ENCODE measurements at places on chromosomes 2 and 18. TPM values are rescaled to one million over a fixed set of nuclear protein-coding genes. Genes with fewer than 3 reads are reported as not detected.

- no peak for DNase-seq
Measured at GRCh38 chr2:233976690-233977294, 59.6 kb downstream of the TRPM8 start.

GRCh38 chr2:30705711-30706533, 101.3 kb downstream of the CAPN13 start:
- no peak for DNase-seq

GRCh38 chr2:180542511-180542910, 437.9 kb upstream of the UBE2E3 start:
- no peak for DNase-seq

GRCh38 chr2:8679827-8680731, 1.8 kb upstream of the ID2 start:
- peak; percentile 11 for DNase-seq

DNA sequence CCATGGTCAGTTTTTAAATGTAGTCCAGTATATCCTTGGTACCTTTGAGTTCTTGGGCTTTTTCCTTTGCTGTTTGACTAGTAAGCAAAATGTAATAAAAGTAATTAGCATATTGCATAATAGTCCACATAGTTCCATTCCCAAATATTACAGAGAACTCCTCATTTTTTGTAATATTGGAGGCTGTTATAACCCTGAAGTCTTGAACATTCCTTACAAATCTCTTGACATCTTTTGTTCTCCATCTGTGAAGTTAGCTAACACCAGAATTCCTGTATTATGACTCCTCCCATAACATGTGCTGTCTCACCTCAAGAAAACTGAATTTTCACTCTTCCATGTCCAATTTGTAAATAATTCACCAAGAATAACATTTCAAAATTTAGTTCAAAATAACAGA, 17.1 kb downstream of the CREB1 start:
- DNase-seq, result no peak

- DNase-seq, result no peak
Measured at GRCh38 chr2:201203916-201204654, 21.1 kb downstream of the CASP10 start.

DNA sequence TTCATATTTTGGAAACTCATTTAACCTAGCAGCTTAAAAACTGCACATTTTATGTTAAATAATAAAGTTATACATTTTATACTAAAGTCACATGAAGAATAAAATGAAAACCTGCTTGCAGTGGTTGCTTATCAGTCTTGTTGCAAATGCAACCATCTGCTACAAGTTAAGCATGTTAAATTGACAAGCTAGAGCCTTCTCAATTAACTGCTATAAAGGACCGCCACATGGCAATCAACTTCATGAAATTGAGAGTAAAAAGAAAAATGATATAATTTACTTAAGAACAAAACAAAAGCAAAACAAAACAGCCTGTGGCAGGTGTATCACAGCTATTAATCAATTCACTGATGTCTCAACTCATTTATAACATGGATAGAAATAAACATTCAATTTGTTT, 78.7 kb downstream of the RTTN start:
- DNase-seq, result no peak

GRCh38 chr2:26712486-26713465, 20.3 kb downstream of the KCNK3 start:
- DNase-seq, result peak; percentile 74

- DNase-seq, result no peak
Measured at GRCh38 chr2:170044751-170045478, 133.0 kb upstream of the MYO3B start.

DNA sequence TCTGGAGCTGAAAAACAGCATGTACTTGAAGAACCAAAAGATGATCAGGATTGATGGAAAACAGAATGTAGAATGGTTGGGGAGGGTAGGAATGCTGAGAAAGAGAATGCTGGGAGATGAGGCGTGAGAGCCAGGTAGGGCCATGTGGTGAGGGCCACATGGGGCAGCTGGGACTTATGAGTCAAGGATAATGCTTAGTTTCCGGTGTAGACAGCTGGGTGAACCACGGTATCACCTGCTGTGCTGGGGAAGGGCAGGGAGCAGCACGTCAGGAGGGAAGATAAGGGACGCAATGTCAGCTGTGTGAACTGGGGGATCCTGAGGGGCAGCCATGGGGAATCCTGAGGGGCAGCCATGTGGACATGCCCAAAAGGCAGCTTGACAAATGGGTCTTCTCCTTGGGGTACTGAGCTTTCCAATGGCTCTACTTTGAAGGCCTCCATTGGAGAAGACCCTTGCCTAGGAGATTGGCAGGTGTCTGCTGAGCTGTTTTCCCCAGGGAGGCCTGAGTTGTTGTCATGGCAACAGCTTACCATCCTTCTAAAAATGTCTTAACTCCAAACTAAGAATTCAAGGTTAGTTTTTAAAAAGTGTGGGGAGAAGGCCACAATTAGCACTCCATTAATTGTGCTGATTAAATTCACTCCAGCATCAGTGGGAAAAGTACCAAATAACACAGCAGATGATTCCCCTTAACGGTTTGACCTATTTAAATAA, 51.1 kb downstream of the MTHFD2 start:
- no peak for DNase-seq

- DNase-seq, result peak; percentile 43
Measured at GRCh38 chr2:127049927-127050802, 56.8 kb downstream of the BIN1 start.

GRCh38 chr2:207107551-207107950, 58.2 kb downstream of the KLF7 start:
- DNase-seq, result peak; percentile 44

DNA sequence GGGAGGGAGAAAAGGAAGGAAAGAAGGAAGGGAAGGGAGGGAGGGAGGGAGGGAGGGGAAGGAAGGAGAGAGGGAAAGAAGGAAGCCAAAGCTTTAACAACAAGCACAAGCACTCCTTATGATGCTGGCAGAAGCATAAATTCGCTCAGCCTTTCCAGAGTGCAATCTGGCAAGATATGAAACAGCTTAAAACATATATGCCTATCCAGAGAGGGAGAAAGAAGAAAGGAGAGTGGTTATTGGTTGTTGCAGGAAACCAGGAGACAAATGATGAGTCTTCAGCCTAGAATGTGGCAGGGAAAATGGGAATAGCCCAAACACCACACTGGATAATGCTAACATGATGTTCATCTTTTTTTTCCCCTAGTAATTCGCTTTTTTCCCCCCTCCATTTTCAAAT, 64.0 kb downstream of the STPG4 start:
- no peak for DNase-seq

The ATP8B1 gene
- total RNA-seq, result 2.5 TPM

The GCG gene
- total RNA-seq, result not detected

The CRYGC gene
- not detected for total RNA-seq

The ZNF804A gene
- 15.6 TPM for total RNA-seq

The CARF gene
- 24.8 TPM for total RNA-seq
